Neural progenitor cell (in vitro differentiated cells): ENCODE measurements at places on chromosomes 11 and 22. TPM values are rescaled to one million over a fixed set of nuclear protein-coding genes. Genes with fewer than 3 reads are reported as not detected.
A peak's percentile ranks its signal among the peaks of the same experiment; 100 is the strongest.

DNA sequence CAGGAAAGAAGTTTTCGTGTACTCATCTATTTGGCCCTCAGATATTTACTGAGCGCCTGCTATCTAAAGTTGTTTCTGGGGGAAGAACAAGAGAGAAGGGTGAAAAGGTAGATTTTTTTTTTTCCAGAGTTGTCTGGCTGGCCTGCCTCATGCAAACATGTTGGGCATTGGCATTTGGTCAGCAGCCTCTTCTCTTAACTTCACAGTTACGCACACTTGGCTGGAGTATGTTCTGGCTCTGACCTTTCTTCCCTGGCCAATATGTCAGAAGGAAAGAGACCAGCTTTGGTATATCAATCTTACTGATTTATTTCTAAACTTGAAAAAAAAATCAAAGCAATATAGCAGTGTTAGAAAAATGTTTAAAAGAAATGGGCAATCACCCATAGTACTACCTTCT is 54.2 kb upstream of the GRAMD1B start:
- DNase-seq: no peak

DNA sequence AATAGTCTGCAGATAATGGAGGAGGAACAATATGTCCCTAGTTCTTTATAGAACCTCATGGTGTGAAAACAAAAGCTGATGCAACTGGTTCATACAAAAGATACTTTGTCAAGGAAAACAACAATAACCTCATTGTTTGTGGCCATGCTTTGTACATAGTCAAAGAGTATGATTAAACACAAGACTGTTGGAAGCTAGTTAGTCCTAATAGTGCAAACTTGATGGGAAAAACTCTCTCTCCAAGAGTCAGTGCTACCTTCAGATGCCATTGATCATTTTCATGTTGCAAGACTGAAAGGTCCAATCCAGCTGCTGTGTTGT is 20.1 kb upstream of the PLAAT2 start:
- peak; percentile 28 for DNase-seq

DNA sequence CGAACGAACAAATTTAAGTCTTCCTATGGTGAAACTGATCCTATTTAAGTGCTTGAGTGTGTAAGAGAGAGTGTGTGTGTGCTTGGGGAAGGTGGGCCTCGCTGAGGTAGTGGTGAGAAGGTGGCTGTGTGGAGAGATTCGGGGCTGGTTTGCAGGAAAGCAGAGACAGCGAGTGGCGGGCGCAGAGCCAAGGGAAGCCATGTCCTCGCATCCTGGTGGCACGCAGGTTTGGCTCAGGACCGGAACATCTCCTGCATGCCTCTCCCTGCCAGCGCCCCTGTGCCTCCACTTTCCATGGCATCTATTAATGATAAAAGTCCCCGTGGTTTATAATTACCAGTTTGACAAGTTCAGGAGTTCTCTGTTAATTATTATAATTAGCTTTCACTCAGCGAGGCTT is 383.1 kb upstream of the CADM1 start:
- DNase-seq: no peak

DNA sequence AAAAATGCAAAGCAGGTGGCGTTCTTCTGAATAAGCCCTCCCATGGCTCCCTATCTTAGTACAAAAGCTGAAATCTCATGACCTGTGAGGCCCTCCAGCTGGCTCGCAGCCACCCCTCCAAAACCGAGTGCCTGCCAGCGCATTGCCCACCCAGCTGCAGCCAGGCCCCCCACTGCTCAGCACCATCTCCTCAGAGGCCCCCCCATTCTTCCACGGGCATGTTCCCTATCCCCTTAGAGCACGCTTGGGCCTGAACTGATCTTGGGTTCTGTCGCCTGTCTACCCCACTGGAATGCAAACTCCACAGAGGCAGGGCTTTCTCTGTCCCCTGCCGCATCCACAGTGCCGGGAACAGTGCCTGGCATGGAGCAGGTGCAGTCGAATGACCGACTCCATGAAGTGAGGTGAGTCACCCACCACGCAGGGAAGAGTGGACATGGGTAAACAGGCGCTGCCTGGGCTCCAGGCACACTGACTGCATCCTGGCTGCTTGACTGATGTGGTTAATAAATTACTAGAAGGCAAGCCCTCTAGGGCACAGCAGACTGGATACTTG is 11.3 kb upstream of the EFCAB6 start:
- DNase-seq: peak; percentile 40

DNA sequence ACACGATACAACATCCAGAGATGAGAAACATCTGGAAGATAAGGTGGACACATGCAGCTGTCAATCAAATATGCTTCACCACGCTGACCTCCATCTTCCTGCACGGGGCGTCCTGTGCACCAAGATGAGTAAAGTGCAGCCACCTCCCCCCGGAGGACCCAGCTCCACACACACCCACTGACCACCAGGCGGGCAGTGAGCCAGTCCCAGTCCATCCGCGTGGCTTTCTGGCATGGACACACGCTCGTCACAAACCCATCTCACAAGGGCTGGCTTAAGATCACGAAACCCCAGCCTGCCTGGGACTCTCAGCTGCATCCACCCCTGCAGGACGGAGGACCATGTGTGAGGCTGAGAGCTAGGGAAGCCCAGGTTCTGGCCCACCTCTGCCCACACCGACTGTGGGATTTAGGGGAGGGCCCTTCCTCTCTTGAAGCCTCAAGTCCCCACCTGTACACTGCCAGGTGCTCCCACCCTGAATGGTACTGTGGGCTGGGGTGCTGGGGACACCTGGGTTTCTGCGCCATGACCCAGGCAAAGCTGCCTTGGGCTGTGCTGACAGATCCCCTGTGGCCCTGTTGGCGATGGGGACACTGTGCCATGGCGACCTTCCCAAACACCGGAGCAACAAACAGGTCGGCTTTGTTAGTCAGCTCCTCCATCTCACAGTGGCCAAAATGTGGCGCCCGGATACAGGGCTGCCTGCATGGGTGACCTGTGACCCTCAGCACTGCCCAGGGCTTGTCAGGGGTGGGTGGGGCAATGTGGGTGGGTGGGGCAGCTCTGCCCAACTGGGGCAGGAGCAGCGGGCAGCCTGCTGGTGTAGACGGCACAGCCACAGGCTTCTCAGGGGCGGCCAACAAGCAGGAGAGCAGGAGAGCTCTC is 629.0 kb downstream of the TBC1D22A start:
- no peak for DNase-seq

DNA sequence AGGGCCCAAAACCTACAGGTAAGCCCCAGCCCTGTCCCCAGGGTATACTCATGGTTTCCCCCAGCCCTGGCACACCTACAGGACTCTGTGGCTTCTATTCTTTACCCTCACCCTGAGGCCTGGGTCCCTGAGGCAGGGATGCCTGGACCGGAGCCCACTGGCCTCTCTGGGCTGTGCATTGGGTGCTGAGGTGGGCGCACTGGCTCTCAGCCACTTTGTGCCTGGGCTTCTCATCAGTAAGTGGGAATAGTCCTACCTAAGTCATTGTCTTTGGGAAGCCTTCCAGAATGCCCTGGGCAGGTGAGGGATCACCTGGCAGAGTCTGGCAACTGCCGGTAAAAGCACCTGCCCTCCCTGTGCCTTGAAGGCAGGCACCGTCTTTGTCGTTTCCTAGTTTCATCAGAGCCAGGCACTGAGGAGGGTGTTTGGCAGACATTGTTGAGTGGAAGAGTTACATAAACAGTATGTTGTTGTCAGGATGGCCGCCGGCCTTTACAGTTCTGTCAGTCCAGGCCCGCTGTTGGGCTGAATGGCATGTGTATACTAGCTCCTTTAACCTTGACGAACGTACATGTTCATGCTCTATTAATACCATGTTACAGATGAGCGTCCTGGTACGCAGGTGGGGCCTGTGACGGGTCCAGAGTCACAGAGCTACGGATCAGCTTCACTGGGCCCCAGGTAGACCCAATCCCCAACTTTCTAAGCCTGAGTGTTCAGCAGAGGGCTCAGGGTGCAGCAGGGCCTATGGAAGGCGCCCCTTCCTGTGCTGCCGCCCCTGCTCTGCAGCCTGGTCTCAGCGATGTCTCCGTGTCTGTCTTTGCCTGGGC is 23.0 kb downstream of the SHANK3 start:
- DNase-seq: no peak

GRCh38 chr11:35218956-35219355 is 80.0 kb downstream of the CD44 start:
- DNase-seq: no peak

DNA sequence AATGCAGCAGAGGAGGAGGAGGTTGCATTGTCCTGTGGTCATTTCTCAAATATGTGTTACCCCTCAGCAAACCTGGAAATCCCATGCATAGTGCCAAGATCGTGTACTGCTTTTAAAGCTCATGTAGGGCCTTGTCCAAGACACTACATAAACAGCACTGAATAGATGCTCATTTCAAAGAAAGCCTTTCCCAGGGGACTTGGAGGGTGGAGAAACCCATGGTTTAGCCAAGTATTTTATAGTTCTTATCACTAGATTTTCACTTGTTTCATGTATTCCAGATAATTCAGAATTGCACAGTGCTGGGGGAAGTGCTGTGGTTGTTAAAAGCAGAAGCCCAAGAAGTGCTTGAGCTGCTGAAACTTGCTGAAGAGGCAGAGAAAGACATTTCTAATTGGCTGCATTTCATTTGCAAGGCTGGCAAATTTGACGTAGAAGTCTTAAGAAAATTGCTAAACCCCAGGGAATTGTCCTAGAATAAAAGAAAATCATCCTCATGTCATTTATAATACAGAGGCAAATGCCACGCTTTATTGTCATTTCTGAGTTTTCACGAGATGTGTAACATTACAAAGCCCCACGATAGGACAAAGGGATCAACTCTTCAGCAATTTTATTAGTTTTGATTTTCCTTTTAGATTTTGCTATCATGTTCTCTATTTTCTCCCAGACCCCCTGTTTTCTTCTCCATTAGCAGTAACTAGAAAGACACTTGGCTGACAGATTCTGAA is 20.1 kb downstream of the CSRP3 start:
- no peak for DNase-seq

- DNase-seq: no peak
These were observed 323.8 kb downstream of the BLID start for GRCh38 chr11:121792185-121792584.

DNA sequence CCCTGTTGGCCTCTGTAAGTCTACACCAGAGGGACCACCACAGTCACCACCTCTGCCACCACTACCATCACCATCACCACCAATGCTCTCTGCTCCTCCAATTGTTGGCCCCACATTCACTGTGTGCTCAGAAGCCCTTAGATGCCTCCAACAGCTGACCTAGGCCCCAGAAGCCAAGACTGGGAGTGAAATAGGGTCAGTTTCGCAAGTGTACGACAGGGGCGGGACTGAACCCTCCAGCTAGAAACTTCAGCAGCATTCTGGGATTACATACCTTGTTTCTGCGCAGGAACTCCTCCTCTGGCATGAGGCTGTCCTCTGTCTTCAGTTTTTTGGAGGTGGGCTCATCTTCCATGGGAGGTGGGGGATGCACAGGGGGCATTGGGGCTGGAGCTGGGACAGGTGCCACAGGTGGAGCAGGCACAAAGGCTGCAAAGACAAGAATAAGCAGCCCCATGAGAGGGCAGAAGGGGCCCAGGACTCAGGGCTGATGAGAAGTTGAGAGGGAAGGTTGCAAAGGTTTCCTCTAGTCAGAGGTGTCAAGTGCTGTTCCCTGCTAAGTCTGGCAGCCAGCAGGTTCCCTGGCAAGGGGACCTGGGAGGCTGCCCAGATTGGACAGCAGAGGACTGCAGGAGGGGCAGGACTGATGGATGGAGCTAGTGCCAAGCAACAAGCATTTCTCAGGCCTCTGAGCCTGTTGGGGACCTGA is 10.2 kb upstream of the TBC1D10A start:
- DNase-seq: no peak

- DNase-seq: no peak
These were observed 17.8 kb downstream of the SERPING1 start for GRCh38 chr11:57615308-57615707.

DNA sequence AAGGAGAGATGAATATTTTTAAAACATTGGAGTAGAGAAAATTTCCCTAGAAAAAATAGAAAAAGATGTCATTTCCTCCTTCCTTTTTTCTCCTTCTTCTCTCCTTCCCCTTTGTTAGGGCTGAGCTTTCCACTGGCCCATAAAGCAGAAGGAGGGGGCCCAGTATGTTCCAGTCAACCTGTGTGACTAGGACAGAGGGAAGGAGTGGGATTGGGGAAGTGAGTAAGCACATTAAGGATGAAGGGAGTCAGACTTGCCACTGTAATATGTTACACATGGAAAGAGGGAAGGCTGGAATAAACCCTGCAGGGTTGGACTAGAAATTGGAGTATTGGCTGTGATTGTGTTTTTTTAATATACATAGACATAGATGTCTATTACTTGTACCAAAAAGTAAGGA is 20.1 kb upstream of the SPINDOC start:
- DNase-seq: no peak

DNA sequence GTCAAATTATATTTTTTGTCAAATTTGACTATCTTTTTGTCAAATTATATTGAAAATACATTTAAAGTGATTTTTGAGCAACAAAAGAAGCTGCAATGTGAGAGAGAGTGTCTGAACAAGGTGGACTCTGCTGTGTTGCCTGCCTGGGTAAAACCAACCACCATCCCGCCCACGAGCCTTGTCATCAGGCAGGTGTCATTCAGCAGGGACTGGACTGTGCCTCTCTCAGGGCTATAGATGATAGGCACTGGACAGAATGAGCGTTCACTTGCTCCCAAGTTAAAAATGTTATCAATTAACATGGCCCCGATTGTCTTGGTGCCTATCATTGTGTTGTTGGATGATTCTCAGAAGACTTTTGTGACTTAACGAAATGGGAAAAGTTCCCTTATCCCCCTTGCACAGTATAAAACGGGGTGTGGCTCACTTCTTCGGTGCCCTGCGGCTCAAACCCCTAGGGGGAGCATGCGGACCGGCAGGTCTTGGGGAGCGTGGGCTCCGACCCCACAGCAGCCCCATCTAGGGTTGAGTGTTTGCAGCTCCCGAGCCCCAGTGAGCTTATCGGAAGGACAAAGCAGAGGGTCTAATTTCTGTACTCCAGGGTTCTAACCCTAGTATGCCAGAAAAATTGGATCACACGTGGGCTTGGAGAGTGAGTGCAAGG is 1.7 kb downstream of the APOL5 start:
- DNase-seq: no peak

DNA sequence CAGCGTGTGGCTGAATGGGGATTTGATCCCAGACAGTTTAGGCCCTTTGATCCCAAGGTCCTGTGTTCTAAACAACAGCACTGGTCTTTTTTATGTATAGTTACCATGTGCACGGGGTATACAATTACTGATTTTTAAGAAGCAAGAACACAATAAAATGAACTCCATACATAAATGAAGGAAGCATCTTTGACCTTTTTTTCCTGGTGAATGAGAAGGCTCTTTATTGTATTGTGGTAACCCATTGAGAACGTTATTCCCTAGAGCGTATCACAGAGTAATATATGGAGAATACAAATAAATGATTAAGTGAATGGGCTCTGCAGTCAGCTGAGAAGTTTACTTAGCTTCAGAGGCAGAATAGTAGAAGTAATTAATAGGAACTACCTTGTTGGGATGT is 563.6 kb downstream of the NTM start:
- no peak for DNase-seq

The TSSK2 gene
- total RNA-seq: not detected in 2 replicates

The SLC22A8 gene
- not detected in 2 replicates for total RNA-seq

The NOX4 gene
- 3.3 and 7.1 TPM in 2 replicates for total RNA-seq

The CELSR1 gene
- total RNA-seq: 12.3 and 18.0 TPM in 2 replicates

The BRSK2 gene
- 8.2 and 13.8 TPM in 2 replicates for total RNA-seq

The FLRT1 gene
- total RNA-seq: 0.11 and 0.12 TPM in 2 replicates

The GLYAT gene
- not detected in 2 replicates for total RNA-seq

The TRPM5 gene
- total RNA-seq: 0.34 TPM in 1 of 2 replicates, not detected in the other
